HepG2 (cell line): ENCODE measurements at places on chromosomes 1 and 21. TPM values are rescaled to one million over a fixed set of nuclear protein-coding genes. Genes with fewer than 3 reads are reported as not detected.

GRCh38 chr1:14118691-14119485 lies 418.9 kb downstream of the PRDM2 start:
- no peak overlapping the region for H3K4me3 ChIP-seq
- H3K4me1 ChIP-seq: no peaks in the 10 kb centered on the region
- no peaks in the 10 kb centered on the region for H3K27me3 ChIP-seq

Gene UTS2
- polyA plus RNA-seq: not detected in 2 replicates

DNA sequence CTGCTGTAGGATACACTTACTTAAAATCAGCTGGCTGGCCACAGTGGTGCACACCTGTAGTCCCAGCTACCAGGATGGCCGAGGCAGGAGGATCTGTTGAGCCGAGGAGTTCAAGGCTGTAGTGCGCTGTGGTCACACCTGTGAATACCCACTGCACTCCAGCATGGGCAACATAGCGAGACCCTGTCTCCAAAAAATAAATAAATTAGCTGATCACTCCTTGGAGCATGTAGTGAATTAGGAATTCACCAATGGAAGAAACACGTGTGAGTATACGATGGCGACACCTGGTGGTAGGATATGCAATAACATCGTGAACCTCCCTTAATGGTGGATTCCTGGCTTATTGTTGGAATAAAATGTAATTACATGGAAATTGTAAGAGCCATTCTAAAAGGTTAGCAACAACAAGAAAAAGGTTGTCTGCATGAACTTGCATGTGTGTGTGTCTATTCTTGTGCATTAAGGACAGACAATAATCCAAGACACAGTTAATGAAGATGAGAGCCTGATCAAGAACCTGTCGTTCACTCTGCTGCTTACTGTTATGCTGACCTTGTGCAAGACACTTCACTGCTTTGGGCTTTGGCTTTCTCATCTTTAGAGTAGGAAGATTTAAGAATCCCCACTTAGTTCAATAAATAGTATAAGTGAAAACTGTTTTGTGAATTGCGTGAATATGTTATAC lies 38.6 kb upstream of the COX20 start:
- peak; percentile 51 for DNase-seq
- H3K4me3 ChIP-seq: no peak overlapping the region
- H3K36me3 ChIP-seq: no peaks in the 10 kb centered on the region
- no peaks in the 10 kb centered on the region for H3K27me3 ChIP-seq
- no peak overlapping the region for H3K27ac ChIP-seq

Gene ELF3
- polyA plus RNA-seq: 55.1 and 85.6 TPM in 2 replicates

Gene TMEM240
- polyA plus RNA-seq: 0.17 and 0.21 TPM in 2 replicates

- H3K27ac ChIP-seq: no peak overlapping the region
- peaks cover 5% of the 10 kb centered on the region; the same call in 1 of the 2 replicates for H3K27me3 ChIP-seq
- H3K36me3 ChIP-seq: no peaks in the 10 kb centered on the region
- DNase-seq: no peak
- H3K4me1 ChIP-seq: peaks cover 22% of the 10 kb centered on the region
- H3K4me3 ChIP-seq: no peak overlapping the region
Observed at GRCh38 chr1:6129313-6129712, 50.8 kb downstream of the CHD5 start.

Gene SLAMF8
- not detected in 2 replicates for polyA plus RNA-seq

GRCh38 chr1:84582802-84583587 lies 8.8 kb upstream of the CTBS start:
- H3K27me3 ChIP-seq: no peaks in the 10 kb centered on the region
- no peak overlapping the region for H3K27ac ChIP-seq
- H3K4me3 ChIP-seq: peak overlapping the region; percentile 40
- H3K4me1 ChIP-seq: peaks cover 15% of the 10 kb centered on the region

Gene AMY2A
- not detected in 2 replicates for polyA plus RNA-seq

Gene ETV3
- polyA plus RNA-seq: 4.2 and 4.6 TPM in 2 replicates

DNA sequence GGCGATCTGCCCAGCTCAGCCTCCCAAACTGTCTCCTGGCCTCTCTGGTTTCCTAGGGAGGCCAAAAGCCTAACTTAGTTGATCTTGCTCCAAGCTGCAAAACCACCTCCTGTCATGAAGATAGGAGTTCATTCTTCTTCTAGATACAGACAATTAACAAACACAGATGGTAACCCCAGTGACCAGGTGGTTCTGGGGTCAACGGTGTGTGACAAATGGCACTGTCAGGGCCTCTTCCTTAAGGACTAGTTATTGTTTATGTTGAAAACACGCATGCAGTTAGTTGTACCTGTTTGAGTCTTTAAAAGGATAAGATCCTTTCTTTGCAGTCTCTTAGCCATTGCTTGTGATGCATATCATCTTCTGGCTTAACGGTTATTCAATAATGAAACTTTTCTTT lies 4.6 kb upstream of the UMODL1 start:
- no peaks in the 10 kb centered on the region for H3K36me3 ChIP-seq
- H3K4me3 ChIP-seq: no peak overlapping the region
- peaks cover 22% of the 10 kb centered on the region; the same call in 1 of the 2 replicates for H3K4me1 ChIP-seq
- H3K27ac ChIP-seq: no peak overlapping the region
- no peak for DNase-seq

GRCh38 chr1:63475761-63476160 lies 47.3 kb downstream of the ITGB3BP start:
- DNase-seq: no peak
- no peak overlapping the region for H3K4me3 ChIP-seq
- no peak overlapping the region for H3K27ac ChIP-seq
- H3K36me3 ChIP-seq: 0 out of 3 replicates have a peak, but pooled peaks cover 3% of the 10 kb centered on the region

DNA sequence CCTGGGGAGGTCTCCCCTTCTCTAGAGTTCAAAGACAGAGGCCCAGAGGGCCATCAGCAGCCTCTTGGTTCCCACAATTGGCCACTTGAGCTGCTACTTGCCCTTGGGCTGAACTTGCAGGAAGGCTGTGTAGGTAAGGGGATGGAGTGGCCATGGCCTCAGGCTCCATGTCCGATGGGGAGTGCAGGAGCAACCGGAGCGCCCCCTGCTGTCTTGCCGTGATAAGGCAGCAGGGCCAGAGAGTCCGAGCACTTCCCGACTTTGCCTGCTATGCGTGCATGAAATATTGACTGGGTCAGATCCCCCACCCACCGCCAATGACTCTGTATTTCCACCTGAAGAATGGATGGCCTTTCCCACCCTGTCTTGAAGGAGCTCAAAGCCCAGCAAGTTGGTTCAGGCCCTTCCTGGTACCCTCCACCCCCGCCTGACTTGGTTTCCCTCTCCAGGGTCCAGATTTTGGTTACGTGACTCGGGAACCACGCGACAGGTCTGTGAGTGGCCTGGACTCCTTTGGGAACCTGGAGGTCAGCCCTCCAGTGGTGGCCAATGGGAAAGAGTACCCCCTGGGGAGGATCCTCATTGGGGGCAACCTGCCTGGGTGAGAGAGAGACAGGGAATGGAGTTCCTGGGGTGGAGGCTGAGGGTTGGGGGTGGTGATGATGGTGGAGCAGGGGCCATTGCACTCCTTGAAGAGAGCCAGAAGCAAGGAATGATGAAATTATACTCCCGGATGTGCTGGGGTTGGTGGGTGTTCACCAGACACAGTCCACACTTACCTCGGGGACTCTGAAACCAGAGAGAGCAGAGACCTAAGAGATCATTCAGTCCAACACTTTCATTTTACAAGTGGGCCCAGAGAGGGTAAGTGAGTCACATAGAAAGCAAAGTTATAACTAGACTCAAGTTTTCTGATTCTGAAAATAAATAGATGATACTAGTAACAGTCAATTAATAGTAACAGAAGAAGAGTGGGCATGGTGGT lies 25.6 kb downstream of the PADI3 start:
- H3K27ac ChIP-seq: no peak overlapping the region
- no peaks in the 10 kb centered on the region for H3K36me3 ChIP-seq
- H3K27me3 ChIP-seq: peaks cover 8% of the 10 kb centered on the region; the same call in 1 of the 3 replicates
- no peaks in the 10 kb centered on the region for H3K4me1 ChIP-seq
- DNase-seq: peak; percentile 24

Gene GPATCH3
- polyA plus RNA-seq: 6.8 and 8.3 TPM in 2 replicates

Gene CYP4Z1
- not detected in 2 replicates for polyA plus RNA-seq

GRCh38 chr1:218463194-218464156 lies 118.3 kb downstream of the TGFB2 start:
- no peak overlapping the region for H3K4me3 ChIP-seq
- no peaks in the 10 kb centered on the region; the same call in 2 of the 3 replicates for H3K27me3 ChIP-seq
- H3K36me3 ChIP-seq: no peaks in the 10 kb centered on the region
- H3K4me1 ChIP-seq: no peaks in the 10 kb centered on the region

Gene IGSF9
- 0.03 and 0.04 TPM in 2 replicates for polyA plus RNA-seq

DNA sequence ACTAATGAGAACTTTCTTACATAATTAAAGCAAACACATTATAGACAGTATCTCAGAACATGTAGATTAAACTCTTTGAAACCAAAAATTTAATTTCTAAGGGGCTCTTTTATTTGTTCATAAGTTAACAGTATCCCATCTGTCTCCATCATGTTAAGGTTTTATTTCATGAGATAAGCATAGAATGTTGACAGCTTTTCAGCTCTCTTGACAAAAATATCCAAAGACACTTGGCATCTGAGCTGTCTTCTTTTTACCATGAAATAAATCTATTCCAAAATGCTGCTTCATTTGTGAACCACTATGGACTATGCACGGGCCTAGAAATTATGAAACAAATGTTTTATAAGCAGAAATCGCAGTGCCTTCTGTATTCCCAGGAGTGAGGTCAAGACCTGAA lies 45.2 kb downstream of the SCYL3 start:
- H3K4me3 ChIP-seq: no peak overlapping the region
- H3K36me3 ChIP-seq: peaks cover 6% of the 10 kb centered on the region
- no peak overlapping the region for H3K27ac ChIP-seq
- H3K27me3 ChIP-seq: no peaks in the 10 kb centered on the region
- DNase-seq: no peak

DNA sequence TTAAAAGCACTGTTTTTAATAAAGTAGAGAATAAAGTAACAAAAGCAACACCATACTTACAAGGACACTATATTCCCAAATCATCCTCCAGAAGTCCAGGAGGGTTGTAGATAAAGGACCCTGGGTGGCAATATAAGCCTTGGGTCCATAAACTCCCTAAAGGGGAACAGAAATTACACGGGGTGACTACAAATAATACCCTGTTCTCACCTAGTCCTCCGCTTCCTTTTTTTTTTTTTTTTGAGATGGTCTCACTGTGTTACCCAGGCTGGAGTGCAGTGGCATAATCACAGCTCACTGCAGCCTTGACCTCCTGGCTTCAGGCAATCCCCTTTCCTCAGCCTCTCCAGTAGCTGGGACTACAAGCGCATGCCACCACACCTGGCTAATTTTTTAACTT lies 13.1 kb downstream of the PTPN22 start:
- no peaks in the 10 kb centered on the region for H3K36me3 ChIP-seq
- H3K27me3 ChIP-seq: no peaks in the 10 kb centered on the region
- no peak overlapping the region for H3K27ac ChIP-seq

GRCh38 chr1:182120411-182121258 lies 59.1 kb upstream of the ZNF648 start:
- peaks cover 52% of the 10 kb centered on the region for H3K4me1 ChIP-seq
- H3K36me3 ChIP-seq: no peaks in the 10 kb centered on the region
- no peaks in the 10 kb centered on the region for H3K27me3 ChIP-seq
- H3K4me3 ChIP-seq: peak overlapping the region; percentile 53
- DNase-seq: peak; percentile 91

DNA sequence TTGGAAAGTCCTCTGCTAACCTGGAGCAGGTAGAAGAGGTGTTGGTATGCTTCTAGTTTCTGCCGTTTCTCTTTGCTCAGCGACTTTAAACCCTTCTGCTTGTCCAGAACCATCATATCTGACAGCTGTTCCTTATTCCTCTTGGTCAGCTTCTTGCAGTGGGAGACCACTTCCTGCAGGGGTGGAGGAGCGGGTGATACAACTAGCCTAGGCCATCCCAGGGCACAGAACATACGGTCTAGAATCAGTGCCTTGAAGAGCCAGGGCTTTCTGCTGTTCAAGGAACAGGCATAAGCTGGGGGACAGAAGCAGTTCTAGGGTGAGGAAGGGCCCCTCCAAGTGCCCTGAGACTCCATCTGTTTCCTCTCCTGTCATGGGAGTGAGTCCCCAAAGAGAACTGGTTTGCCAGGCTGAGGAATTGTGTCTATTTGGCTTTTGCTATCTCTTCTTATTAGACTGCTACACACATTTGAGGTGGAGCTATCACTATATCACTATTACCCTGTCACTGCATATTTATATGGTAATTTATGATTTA lies 32.5 kb downstream of the IQGAP3 start:
- DNase-seq: no peak
- no peaks in the 10 kb centered on the region for H3K4me1 ChIP-seq
- peaks cover 22% of the 10 kb centered on the region for H3K36me3 ChIP-seq
- no peaks in the 10 kb centered on the region for H3K27me3 ChIP-seq
- no peak overlapping the region for H3K4me3 ChIP-seq
- no peak overlapping the region for H3K27ac ChIP-seq

Gene C1orf226
- polyA plus RNA-seq: 4.9 and 6.0 TPM in 2 replicates

GRCh38 chr1:220526294-220526693 lies 1.6 kb upstream of the MARK1 start:
- peaks cover 5% of the 10 kb centered on the region; the same call in 1 of the 2 replicates for H3K27me3 ChIP-seq
- H3K4me1 ChIP-seq: peaks cover 7% of the 10 kb centered on the region

- H3K4me1 ChIP-seq: peaks cover 89% of the 10 kb centered on the region
- no peak overlapping the region for H3K4me3 ChIP-seq
- DNase-seq: peak; percentile 48
- no peaks in the 10 kb centered on the region for H3K27me3 ChIP-seq
Observed at GRCh38 chr1:94798054-94798453, 22.1 kb upstream of the SLC44A3 start.

Gene PRAMEF13
- not detected in 2 replicates for polyA plus RNA-seq

DNA sequence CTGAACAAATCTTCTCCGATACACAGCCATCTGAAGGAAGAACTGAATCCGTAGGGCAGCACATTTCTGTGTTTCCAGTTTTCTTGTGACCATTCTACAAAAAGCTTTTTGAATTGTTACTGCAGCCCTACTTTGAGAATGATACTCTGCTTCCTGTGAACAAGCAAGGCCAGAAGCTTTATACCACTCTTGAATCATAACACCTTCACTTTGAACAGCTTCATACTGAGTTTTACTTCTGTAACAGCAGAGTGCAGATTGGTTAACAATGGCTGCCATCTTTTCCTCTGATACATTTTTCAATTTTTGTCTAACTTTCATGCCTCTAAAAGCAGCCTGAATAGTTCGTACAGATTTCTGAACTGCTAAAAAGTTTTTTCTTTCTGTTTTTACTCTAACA lies 33.6 kb upstream of the F13B start:
- no peak overlapping the region for H3K27ac ChIP-seq
- H3K27me3 ChIP-seq: no peaks in the 10 kb centered on the region
- no peaks in the 10 kb centered on the region; the same call in 1 of the 3 replicates for H3K36me3 ChIP-seq
- no peaks in the 10 kb centered on the region for H3K4me1 ChIP-seq
- no peak for DNase-seq
